Non-pigmented ciliary epithelial cell (primary cell): ENCODE measurements at places on chromosomes 12 and 14.

DNA sequence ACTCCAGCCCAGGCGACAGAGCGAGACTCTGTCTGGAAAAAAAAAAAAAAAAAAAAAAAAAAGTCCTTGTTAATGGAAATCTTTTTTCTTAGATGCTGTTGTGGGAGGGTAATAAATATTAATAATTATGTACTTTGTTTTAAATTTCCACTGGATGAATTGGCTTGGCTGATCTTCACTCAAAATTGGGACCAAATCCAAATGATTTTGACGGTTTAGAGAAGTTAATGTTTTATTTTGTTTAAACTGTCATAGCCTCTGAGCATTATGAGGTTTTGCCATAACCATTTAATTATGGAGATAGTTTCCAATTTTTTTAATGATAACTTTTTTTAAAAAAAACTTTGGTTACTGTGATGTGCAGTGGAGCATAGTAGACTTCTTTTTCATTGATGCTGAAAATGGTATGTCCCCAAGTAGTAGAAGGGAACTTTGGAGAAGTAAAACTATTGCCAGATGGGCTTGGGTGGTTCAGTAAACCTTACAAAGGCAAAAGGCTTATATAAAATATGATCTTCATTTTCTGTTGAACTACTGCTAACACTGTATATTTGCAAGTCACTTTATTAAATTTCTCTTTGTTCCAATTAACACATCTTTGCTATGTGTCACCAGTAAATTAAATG lies 3.9 kb upstream of the PMCH start:
- no peak for DNase-seq

DNA sequence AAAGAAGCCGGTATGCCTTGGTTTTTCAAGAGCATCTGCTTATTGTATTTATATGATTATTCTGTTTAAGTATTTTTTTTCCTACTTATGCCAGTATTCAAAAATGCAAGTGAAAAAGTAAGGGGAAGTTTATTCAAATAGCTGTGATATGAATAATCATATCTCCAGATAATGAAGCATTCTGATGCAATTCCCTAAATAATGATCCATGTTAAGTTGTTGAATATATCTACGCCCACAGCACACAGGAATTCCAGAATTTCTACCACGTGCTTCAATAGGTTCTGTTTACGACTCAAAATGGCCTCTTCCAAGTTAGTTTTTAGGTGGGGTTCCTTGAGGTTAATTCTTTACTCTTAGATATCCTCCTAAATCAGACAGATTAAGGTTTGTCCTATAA lies 208.3 kb downstream of the NAV3 start:
- DNase-seq, result no peak

GRCh38 chr12:52248541-52249461 lies 15.8 kb downstream of the KRT7 start:
- DNase-seq, result no peak

GRCh38 chr14:56821805-56822610 lies 11.7 kb upstream of the OTX2 start:
- no peak for DNase-seq

DNA sequence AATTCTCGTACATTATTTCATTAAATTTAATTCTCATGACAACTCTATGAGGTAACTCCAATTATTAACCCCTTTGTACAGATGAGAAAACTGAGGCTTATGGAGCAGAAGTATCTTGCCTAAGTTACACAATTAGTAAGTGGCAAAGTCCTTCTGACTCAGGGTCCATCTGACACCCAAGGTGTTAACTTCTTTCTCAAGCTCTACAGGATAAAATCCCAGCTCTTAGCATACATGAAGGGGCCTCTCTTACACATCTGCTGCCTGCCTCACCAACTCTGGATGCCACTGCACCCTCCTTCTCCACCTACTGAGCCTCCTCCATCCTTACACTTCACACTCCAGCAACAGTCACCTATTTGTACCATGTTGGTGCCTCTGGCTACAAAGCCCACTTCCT lies 4.3 kb upstream of the KRT72 start:
- no peak for DNase-seq

- no peak for DNase-seq
Measured at GRCh38 chr14:61090432-61091216, 109.6 kb downstream of the SLC38A6 start.

GRCh38 chr12:96828169-96828789 lies 78.8 kb upstream of the NEDD1 start:
- no peak for DNase-seq

GRCh38 chr12:92739113-92739512 lies 36.3 kb downstream of the PLEKHG7 start:
- DNase-seq, result no peak

DNA sequence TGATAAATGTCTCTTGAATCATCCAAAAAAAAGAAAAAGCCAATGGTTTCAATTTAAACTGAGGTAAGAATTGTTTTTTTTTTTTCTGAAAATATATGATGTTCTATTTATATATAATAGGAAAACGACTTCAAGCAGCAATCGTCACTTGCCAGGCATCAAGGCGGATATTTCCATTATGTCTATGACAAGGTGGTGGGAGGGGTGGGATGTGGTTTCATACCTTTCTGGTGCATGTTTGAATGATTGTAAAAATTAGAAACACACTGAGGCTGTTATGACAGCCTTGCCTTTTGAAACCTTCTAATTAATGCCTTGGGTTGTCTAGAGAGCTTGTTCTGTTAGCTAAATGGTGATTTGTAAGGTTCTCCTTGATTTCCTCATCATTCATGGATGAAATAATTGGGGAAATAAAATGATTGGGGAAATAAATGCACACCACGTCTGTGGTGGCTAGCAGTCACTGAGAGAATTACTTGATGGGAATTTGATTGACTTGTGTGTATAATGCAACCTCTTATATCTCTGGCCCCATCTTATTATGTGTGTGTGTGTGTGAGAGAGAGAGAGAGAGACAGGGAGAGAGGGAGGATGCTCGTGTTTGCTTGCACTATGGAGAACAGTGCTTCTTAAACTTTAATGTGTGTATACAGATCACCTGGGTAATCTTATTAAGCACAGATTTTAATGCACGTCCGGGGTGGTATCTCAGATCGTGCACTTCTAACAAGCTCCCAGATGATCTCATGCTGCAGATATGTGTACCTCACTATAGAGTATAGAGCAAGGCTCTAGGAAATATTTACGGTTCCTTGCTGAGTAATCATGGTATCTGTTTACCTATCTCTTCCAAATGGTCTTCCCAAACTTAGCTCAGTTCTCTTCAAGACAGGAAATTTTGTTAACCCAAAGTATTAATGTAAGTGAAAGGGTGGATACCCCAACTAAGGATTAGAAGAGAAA lies 502.6 kb downstream of the DIO2 start:
- no peak for DNase-seq

GRCh38 chr14:48726080-48726642 lies 860.0 kb downstream of the RPS29 start:
- DNase-seq, result no peak

GRCh38 chr12:111451649-111452129 lies 46.0 kb downstream of the SH2B3 start:
- DNase-seq, result no peak

DNA sequence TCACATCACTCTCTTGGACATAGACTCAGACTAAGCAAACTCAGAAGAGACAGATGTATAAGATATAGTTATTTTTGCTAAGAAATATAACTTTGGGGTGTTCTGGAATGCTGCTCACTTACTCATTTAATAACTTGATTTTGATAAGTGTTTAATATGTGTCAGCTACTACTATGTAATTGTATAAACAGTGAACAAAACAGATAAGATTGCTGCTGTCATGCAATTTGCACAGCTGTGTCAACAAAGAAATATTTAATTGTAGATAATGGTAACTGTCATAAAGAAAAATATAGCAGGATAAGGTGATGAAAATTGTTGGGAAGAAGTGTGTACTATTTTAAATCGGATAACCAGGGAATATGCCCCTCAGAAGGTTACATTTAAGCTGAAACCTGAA lies 84.1 kb upstream of the ZDHHC17 start:
- DNase-seq, result no peak

DNA sequence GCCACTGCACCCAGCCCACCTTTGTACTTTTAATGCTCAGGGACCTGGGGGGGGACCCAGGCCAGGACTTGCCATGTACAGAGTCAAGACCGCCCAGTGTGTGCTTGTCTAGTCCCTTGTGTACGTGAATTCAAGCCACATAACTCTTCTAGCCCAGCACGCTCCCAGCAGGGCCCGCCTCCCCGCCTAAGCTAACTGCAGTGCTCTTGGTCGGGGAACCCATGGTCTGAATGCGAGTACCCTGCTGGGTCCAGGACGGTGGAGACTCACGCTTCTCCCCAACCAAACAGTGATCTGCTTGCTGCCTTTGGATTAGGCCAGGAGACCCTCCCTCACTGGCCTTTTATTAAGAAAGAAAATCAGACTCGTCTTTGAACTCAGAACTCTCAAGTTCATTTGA lies 23.3 kb downstream of the CD9 start:
- DNase-seq, result no peak

DNA sequence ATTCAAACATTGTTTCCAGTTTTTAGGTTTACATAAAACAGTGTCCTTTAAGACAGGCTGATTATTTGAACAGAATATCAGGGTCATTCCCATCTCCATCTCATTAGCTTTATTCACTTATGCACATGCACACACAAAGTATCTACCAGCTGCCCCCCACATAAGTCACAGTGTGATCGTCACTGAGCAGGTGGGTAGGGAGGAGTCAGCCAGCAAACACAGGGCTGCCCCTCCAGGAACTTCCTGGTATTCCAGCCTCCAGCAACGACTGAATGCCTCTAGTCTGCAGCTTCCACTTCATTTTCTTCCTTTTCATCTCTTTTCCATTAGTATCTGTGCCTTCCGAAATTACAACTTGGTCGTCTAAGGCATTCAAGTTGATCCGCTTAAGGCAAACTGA lies 48.8 kb upstream of the FOXN3 start:
- no peak for DNase-seq

DNA sequence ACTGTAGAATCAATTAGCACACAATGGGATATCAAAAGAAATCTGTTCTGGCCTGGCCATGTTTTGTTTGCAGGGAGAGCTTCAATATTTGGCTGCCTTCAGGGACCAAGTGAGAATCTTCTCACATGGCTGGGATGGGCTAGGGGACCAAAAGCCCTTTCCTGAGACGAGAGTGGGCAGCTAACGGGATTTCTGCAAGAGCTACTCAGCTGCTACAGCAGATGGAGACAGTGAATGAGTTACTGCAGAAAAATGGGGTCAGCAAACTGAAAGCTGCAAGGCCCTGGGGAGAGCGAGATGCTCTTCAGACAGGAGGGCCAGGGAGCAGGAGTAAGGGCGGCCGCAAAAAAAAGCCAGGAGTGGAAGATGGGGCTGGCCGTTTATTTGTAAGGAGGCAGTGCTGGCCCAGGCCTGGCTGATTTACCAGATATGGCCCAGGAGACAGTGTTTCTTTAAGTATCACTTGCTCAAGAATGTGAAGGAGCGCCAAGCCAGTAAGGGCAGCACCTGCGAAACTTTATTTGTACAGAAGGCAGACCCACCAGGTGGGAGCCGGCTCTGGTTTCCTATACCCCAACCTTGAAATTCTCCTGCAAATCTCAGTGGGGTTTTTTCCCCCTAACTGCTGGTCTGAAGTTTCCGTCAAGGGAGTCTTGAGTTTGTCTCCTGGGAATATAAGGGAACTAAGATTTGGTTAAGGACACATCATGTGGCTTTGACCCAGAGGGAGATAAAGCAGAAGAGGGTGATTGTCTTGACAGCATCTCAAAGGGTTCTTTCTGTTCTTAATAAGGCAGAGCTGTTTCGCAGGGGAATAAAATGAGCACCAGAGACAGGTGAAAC lies 57.8 kb downstream of the SSH1 start:
- no peak for DNase-seq

- no peak for DNase-seq
Measured at GRCh38 chr14:96178461-96179321, 25.9 kb upstream of the BDKRB2 start.

- DNase-seq, result no peak
Measured at GRCh38 chr12:44570036-44570583, 306.0 kb downstream of the NELL2 start.

DNA sequence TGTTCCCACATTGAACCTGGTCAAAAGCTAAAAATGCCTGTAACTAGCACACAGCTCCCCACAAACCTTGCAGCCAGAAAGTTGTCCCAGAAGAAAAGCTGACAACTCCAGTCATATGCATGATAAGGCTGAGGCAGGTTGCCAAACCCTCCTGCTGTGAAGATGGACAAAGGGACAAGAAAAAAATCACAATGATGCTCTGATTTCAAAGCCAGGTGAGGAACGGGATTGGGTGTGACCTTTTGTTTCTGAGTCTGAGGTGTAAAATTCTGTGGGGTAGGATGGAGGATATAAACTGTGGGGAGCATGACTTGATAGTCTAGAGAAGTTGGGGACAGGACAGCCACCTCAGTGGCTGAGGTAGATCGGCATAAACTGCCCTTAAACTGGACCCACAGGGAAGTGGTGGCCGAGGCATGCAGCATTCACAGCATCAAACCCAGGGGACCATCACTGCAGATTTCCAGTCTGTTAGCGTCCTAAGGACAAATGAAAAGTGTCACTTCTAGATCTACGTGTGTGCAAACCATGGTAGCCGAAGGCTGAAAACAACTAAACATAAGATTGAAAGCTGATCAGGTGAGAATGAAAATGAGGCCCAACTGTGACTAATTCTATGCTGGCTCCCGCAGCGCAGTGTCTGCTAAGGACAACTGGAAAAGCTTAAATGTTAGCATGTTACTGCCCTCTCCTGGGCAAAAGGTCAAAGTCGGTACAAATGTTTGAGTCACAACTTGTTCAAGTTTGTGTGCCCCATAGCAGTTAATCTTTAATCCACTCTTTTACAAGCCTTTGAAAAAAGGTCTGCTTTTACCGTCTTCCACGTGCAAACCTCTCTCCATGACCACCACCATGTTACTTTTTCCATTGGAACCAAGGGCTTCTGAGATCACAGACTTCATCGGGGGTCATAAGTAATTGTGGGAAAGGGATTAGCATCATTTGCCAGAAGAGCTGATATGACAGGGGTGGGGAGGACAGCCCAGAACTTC lies 39.8 kb downstream of the GRIN2B start:
- no peak for DNase-seq

- no peak for DNase-seq
Measured at GRCh38 chr12:3527736-3528135, 36.7 kb downstream of the PRMT8 start.

DNA sequence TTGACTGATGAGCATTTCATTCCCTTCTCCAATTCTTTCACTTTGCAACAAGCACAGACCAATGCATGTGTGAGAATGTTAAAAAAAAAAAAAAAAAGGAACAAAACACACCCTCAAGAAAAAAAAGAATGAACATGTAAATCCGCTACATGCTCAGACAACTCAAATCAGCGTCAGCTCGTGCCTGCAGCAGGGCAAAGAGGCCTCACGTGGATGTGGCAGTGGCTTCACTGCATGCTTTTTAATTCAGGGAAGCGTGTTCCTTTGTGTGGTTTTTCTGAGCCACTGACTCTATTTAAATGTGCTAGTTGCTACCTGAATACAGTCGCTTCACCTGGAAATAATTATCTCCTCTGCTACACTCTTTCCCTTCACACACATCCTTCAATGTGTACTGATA lies 55.1 kb downstream of the PPP1R36 start:
- DNase-seq, result no peak

GRCh38 chr14:45902241-45902640 lies 649.2 kb upstream of the MIS18BP1 start:
- DNase-seq, result no peak
